ENCODE measurements at places on chromosomes 3 and 15. TPM values are rescaled to one million over a fixed set of nuclear protein-coding genes. Genes with fewer than 3 reads are reported as not detected.
A peak's percentile ranks its signal among the peaks of the same experiment; 100 is the strongest.

Gene EXD1
- total RNA-seq = 0.03 TPM

Gene PLA2G4E
- total RNA-seq = not detected

Gene DUOXA2
- not detected for total RNA-seq

Gene SNUPN
- 19.3 TPM for total RNA-seq

Gene CIDEC
- not detected for total RNA-seq

Gene SV2B
- total RNA-seq = not detected

Gene SLC6A6
- 20.2 TPM for total RNA-seq

Gene EPHA3
- 1.2 TPM for total RNA-seq

Gene CLDN18
- total RNA-seq = not detected

Gene CFAP161
- total RNA-seq = not detected

GRCh38 chr15:88992216-88992615 lies 79.0 kb upstream of the MFGE8 start:
- peak; percentile 2 for DNase-seq

DNA sequence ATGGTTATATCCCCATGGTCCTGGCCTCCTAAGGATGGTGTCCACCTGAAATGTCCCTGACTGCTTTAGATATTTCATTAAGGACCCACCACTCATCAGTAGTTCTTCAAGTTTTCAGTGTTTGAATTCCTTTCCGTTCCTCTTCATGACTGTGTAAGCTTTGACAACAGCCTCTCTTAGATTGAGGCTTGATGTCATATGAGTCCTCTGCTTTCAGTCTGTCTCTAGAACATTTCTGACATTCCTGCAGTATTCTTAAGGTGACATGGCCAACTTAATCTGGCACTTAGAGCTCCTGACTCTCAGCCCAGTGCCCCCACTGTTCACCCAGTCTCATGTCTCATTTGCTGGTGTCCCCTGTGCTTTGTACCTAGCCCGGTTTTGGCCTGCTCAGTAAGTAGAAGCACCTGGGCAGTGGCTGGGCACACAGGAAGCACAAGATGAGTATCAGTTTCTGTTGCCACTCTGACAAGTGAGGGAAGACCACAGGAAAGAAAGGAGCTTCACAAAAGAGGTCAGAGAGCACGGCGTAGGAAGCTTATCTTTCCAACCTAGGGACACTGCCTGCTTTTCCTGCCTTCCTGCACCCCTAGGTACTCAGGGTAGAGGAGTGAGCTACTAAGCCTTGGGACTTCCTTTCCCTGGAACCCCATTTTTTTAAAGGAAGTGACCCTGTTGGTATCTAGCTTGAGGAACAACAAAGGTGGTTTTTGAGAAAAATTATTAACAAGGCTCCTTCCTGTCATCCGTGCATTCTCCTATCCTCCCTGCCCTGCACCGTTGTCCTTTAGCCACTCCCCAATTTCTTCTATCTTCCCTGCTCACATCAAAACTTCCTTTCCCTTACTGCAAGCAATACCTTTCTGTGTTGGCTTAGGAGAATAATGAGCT lies 103.1 kb downstream of the KLHL25 start:
- DNase-seq = no peak

DNA sequence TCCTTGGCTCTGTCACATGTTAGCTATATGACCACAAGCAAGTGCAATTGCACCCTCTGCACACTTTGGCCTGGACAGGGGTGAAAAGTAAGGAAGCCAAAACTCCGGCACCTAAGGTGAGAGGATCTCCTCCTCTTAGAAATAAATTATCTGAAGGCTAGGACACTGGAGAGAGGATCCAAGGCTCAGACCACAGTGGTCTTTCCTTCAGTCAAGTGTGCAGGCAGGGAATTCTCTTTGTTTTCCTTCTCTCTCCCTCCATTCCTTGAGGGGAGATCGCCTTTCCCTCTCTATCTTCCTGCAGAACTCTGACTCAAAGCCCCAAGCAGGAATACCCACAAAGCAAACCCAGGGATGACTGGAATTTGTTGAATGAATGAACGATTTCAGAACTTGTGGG lies 3.1 kb upstream of the MEGF11 start:
- no peak for DNase-seq

DNA sequence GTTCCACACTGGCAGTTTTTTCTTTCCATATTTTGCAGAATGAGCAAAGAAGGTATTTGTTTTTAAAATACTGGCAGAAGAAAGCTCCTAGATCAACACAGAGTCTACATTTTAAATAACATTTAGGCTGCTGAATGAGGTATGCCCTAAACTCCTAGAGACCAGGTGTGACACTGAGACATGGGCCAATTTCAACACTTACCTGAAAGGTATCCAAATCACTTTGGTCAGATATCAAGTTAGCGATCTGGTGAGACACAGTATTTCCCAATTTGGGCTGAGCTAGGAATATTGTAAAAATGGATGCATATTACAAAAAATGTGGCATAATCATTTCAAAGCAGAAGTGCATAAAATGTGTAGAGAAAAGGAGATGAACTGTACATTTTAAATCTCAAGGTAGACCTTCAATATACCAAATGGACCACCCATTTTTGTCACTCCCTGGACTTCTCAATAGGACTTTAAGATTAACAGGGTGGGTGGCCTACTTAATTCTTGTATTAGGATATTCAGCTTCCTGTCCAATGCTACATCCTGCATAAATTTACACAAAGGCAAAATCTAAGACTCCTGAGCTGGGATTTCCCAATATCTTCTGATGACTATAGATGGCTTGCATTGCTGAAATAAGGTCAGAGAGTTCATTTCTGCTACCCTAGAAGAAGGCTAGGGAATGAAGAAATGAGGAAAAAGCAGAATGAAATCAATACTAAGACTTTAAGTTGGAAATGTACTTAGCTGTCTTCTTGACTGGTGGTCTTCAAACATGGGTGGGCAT lies 487.8 kb downstream of the FOXP1 start:
- no peak for DNase-seq

DNA sequence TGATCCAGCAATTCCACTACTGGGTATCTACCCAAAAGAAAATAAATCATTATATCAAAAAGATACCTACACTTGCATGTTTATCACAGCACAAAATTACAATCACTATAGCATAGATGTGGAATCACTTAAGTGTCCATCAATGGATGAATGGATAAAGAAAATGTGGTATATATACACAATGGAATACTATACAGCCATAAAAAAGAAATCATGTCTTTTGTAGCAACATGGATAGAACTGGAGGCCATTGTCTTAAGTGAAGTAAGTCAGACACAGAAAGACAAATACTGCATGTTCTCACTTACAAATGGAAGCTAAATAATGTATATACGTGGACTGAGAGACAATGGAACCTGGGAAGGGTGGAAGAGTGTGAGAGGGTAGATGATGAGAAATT lies 28.3 kb upstream of the PFN2 start:
- no peak for DNase-seq

- no peak for DNase-seq
Measured at GRCh38 chr3:29655015-29655747, 374.3 kb downstream of the RBMS3 start.

GRCh38 chr3:136277634-136278033 lies 27.5 kb downstream of the PCCB start:
- peak; percentile 91 for DNase-seq

- peak; percentile 74 for DNase-seq
Measured at GRCh38 chr15:81271761-81272644, 51.9 kb downstream of the STARD5 start.

DNA sequence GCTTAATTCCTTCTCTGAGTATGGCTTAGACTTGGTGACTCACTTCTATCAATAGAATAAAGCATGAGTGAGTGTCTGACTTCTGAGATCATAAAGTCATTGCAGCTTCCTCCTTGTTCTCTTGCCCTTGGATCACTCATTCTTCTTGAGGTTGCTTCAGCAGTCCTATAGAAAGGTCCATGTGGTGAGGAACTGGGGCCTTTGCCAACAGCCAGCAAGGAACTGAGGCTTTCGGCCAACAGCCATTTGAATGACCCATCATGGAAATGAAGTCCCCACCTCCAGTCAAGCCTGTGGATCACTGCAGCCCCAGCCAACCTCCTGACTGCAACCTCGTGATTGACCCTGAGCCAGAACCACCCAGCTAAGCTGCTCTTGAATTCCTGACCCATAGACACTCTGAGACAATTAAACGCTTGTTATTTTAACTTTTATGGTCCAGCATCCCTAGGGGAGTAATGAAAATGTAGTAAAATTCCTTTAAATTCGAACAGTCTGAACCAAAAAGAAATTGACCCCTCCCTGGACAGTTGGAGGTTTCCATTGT lies 84.5 kb downstream of the WDR76 start:
- DNase-seq = peak; percentile 75

GRCh38 chr3:30511524-30512251 lies 94.7 kb upstream of the TGFBR2 start:
- DNase-seq = no peak

DNA sequence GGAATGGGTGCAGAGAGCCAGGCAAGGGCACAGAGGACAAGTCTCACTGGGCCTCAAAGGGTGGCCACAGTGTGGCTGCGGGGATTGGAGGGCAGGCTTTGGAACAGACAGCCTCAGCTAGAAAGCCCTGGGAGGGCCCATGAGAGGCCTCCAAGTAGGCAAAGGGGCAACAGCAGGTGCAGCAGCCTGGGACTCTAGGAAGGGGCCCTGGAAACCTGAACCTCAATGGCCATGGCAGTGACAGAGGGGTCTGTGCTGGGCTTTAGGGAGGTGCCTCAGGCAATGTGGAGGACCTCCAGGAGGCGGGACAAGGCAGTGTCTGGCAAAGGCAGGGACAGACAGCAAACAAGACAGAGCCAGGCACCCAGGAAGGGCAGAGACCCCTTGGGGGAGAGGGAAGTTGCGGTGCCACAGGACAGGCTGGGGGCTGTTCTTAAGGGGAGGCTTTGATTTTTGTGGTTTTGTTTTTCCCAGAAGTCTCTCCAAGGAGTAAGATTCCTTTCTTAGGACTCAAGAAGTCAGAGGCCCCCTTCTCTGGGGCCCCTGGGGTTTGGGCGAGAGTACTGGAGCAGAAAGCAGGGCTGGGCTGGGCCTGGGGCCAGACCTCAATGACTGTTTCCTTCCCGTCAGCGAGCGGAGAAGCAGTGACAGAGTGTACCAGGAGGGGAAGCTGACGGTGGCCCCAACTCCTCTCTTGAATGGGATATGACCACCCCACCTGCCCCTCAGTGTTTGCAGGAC lies 9.7 kb downstream of the STOML1 start:
- peak; percentile 29 for DNase-seq

GRCh38 chr3:94402126-94402525 lies 339.3 kb downstream of the NSUN3 start:
- DNase-seq = no peak

- peak; percentile 95 for DNase-seq
Measured at GRCh38 chr3:9024341-9024740, 61.1 kb upstream of the RAD18 start.

DNA sequence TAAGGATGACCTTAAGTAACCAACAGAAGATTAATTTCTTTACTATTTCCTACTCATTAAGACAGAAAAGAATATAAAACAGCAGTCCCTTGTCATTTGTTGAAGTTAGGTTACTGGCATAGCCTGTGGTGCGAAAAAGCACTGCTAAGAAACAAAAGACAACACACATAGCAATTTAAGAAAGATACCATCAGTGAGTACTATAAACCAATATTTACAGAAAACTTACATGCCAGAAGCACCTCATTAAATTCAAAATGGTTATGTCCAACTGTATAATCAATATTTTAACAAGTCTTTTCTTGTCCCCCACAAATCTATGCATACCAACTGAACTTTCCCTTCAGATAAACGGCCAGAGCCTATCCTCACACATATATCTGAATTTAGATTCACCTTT lies 42.0 kb downstream of the ANKRD28 start:
- DNase-seq = no peak

DNA sequence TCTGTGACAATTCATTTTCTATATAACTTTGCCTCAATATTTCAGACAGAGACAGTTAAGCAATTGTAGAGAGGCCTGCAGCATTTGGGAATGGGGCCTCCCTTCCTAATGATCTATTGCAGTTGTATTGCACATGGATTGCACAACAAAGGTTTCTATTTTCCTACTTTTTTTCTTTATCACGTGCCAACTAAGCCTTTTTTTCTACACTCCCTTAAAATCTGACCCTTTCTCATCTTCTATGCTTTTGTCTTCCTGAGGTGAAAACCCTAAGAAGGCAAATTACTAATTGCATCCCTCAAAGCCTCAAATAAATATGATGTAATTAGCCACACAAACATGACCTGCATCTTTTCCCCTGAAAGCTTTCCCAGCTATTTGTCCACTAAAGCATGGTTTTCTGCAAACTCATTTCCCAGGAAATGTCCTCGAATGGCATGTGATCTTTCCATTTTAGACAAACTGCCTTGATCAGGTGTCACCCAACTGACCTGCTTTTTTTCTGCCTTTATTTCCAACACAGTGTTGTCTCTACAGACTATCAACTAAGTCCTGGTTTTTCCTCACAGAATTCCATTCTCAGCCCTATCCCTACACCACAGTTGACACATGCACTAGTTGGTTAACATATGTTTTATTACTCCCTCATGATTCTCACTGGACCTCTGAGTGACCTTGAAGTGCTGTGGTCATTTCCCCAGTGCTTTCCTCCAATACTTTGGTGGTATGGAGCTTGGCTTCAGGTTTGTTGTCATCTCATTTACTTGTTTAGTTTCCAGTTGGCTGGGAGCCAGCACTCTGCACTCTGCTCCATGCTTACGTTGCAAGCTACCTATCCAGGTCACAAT lies 31.9 kb upstream of the TSC22D2 start:
- peak; percentile 7 for DNase-seq

DNA sequence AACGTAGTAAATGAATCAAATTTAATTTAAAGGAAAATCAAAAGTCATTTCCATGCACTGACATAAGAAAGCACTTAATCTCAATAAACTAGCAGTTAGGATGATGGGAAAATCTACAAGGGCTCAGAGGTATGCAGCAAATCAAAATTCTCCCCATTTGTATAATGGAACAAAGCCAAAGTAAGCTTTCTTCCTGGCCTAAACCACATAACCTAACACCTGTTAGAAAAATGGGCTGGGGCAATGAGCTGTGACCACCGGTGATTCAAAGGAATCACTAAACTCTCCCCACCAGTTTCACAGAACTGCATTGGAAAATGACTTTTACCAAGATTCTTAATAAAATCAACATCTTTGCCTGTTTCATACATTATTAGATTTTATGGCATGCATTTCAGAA lies 1024.3 kb downstream of the FHIT start:
- no peak for DNase-seq

DNA sequence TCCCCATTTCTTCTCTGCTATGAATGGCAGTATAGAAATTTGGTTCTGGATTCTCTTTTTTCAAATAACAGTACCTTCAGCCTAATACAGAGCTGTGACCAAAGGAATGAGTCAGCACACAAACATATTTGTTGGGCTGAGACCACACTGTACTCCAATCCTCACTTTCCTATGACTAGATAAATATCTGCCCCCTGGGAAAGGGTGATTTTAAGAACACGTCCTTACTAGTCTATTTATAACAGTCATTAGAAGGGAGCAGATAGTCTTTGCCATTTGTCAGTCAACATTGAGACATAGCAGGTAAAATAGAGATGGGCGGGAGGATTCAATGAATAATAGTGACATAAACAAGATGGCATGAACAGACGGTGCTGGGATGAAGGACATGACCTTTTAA lies 461.3 kb downstream of the MCTP2 start:
- DNase-seq = no peak

DNA sequence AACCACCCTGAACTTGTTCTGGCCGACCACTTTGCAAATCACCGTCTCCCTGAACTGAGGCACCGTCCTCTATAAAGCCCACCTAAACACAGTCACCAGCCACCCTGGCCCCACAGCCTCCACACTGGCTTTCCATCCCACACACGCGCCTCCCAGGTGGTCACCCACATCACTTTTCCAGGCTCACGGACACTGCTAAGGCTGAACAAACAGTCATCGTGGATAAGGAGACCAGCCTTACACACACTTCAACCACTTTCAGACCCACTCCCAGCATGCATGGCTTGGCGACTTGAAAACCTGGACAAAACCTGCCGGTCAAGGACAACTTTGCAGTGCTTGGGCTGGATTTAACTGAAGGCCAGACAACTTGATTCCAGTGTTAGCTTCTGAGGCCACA lies 8.4 kb downstream of the CHSY1 start:
- no peak for DNase-seq
